ENCODE measurements at places on chromosomes 4 and X.

GRCh38 chr4:91325495-91325894 is 978.3 kb upstream of the GRID2 start:
- no peak for DNase-seq

- DNase-seq: no peak
Measured at GRCh38 chr4:168715896-168716295, 219.0 kb downstream of the PALLD start.

DNA sequence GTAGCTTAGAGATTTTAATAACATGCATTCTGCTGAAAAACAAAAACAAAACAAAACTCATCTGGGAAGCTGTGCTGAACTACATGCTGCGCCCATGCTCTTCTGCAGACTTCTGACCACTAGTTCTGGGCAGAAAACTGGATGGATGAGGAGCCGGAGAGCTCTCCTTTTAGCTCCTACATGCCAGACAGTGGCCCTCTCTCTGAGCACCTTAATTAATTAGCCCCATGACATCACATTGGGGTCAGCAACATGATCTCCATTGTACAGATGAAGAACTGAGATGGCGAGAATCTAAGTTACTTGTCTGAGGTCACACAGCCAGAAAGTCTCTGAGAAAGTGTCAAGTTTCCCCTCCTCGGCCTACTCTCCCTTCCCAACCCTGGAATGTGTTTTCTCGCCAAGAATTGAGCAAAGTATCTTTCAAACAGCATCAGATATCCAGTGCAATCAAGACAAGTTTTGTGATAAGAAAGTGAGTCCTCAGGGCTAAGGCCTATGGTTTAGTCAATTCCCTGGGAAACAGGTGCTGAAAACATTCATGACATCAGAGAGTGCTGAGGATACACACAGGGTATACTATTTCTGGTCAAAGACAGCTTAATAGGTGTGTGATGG is 21.6 kb downstream of the SCD5 start:
- no peak for DNase-seq

GRCh38 chr4:100721490-100721889 is 203.7 kb upstream of the EMCN start:
- DNase-seq: no peak

DNA sequence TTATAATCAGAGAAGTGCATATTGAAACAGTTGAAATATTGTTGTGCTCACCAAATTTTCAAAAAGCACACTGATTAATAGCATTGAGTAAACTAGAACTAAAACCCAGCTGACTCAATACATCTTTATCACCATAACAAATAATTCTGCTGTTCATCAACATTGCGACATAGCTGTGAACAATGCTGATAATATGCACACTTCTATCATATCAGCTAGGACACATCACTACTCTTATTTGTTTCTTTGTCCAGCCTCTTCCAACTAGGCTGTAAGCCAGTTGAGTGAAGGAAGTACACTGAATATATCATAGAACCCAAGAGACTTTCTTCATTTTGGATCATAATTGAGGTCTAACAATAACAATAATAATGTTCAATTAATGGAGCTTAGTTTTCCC is 349.7 kb downstream of the IQCM start:
- DNase-seq: no peak

GRCh38 chrX:101774340-101774739 is 114.7 kb upstream of the ARMCX2 start:
- no peak for DNase-seq

GRCh38 chrX:70421618-70422017 is 1.5 kb upstream of the GDPD2 start:
- DNase-seq: peak; percentile 5

DNA sequence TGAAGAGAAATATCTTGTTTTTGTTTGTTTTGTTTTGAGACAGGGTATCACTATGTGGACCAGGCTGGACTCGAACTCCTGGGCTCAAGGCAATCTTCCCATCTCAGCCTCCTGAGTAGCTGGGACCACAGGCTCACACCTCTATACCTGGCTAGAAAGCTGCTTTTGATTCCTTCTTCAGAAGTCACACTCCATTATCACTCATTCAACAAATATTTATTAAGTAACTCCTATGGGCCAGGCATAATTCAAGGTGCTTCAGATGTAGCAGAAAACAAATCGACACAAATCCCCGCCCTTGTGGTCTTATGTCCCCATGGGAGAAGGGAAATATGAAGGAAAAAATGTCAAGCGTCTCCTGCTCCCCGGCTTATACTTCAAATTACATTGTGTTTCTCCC is 72.6 kb upstream of the DHX15 start:
- DNase-seq: no peak

DNA sequence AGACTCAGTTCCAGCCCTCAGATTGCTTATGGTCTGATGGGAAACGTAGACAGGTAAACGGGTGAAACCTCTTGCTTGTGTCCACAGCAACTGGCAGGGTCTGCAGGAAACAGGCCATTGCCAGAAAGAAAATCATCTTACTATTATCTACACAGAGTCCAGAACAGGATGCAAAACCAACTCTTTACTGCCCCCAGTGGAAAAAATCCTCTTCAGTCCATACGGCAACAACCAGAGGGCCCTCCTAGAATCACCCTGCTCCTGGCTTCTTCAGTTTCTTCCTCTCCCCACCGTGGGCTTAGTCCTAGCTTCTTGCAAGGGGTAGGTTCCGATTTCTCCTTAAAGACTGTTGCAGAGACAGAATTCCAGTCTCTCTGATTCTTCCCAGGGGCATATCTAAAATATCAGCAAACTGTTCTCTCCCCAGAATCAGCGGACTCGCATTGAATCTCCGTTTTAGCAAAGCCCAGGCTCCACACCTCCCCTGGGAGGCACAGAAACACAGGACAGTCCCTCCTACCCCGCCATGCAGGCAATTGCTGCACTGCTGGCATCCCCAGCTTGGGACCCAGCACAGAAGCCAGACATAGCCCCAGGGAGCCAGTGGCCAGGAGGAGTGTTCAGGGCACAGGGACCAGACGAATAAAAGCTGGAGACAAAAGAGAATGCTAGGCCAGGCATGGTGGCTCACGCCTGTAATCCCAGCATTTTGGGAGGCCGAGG is 41.0 kb upstream of the SH3RF1 start:
- no peak for DNase-seq

DNA sequence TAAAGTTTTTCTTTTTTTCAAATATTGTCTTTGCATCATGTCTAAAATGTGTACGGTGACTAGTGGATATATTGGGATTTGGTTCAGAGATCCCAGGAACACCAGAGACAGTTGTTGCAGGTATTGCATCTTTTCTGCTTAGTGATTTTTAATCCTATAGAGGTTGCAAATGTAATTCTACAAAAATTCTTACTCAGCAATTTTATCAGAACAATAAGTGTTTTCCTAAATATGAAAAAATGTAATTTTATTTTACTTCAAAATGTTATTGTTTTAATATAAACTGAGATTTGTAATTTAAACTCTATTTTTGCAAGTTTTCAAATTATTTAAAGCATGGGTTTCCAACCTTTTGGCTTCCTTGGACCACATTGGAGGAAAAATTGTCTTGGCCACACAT is 8.2 kb downstream of the ZNF718 start:
- no peak for DNase-seq

- DNase-seq: no peak
Measured at GRCh38 chr4:81538716-81539427, 67.2 kb upstream of the RASGEF1B start.

GRCh38 chr4:47118192-47118929 is 87.0 kb downstream of the GABRB1 start:
- no peak for DNase-seq

GRCh38 chrX:110001740-110002299 is 1.1 kb upstream of the TMEM164 start:
- DNase-seq: no peak

GRCh38 chr4:120977435-120977997 is 55.0 kb upstream of the PRDM5 start:
- DNase-seq: no peak

Measured in hippocampal formation (tissue), 2 donors.